Cardiac septum (tissue), 1 donor: ENCODE measurements at places on chromosomes 2 and 18.
A peak's percentile ranks its signal among the peaks of the same experiment; 100 is the strongest.

- DNase-seq: no peak
Measured at GRCh38 chr2:112648081-112648480, 2.3 kb downstream of the SLC20A1 start.

- no peak for DNase-seq
Measured at GRCh38 chr2:207772081-207772843, 2.6 kb upstream of the FZD5 start.

DNA sequence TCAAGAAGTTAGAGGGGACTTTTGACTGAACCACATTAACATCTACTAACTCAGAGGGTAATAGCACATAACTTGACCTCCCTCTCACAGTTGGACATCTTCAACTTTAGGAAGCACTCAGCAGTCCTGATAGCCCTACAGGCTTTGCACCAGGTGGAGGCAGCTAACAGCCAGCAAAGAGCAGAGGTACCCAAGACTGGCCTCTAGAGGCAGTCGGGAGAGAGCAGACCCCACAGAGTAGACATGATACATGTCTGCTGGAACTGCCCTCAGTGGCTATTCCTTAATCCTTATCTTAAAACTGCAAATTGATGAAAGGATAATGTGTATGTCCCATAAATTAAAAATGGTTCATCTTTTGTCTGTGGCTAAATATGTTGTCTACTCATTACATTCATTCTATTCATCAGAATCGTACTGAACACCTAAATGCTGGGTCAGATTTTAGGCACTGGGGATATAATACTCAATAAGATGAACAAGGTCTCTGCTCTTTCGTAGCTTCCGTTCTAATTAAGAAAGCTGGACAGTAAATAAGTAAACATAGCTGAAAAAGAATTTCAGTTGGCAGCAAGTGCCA is 49.8 kb downstream of the CAB39 start:
- DNase-seq: no peak

- DNase-seq: no peak
Measured at GRCh38 chr18:400456-400855, 100.0 kb downstream of the COLEC12 start.

DNA sequence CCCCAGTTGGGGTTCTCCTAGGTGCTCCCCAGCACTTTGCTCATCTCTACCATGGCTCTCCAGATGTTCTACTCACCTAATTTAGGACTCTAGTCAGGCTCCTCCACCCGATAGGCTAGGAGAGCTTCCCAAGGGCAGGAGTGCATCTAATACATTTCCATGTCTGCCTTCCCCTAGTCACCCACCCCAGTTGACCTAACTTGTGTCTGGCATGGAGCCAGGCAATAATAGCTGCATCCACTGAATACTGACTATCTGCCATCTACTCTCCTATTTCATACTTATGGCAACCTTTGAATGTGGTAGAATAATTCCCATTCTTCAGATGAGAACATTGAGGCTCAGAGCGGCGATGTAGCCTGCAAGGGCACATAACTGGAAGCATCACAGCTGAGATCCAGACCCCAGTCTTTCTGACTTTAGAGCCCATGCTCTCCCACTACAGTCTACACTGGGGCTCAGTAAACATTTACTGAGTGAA is 71.8 kb upstream of the YWHAQ start:
- no peak for DNase-seq

DNA sequence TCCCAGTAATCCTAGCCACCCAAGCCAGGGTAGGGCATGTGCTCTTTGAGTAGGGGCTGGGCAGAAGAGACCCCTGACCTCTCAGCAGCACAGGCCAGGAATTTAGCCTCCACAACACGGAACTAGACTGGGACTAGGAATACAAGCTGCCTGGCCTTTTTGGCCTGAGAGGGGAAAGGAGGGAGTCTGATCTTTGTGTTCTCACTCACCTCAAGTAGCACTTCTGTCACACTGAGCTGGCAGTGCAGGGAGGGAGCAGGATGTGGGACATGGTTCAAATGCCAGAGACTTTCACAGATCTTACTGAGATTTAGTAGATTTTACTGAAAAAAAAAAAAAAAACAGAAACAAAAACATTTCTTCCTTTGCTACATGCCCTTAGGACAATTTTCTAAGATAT is 395.2 kb downstream of the CMPK2 start:
- no peak for DNase-seq

DNA sequence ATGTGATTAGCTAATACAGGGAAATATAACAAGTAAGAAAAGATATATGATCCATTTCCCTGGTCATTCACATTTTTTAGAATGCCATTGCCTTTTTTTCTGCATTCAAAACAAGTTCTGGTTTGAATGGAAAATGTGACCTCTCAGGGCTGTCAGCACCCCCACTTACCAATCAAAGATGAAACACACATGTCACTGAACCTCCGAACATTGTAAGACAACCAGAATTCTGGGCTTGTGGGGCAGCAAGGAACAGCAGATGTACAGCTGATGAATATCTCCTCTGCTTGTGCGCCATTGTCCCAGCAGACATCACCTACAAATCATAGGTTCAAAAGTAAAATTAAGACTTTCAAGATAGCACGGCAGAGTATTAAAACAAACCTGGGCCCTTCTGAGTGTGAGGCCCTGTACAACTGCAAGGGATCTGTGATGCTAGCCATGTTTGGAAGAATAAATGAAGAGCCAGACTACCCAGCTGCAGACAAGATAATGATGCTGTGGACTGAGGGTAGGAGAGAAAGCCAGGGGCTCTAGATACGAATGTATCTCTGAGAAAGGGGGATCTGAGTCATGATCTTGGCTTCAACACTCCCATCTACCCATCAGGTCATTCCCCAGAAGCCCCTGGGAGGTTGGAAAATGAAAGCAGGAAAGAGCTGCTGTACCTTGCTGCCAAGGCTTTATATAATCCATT is 108.7 kb upstream of the SERTAD2 start:
- no peak for DNase-seq

DNA sequence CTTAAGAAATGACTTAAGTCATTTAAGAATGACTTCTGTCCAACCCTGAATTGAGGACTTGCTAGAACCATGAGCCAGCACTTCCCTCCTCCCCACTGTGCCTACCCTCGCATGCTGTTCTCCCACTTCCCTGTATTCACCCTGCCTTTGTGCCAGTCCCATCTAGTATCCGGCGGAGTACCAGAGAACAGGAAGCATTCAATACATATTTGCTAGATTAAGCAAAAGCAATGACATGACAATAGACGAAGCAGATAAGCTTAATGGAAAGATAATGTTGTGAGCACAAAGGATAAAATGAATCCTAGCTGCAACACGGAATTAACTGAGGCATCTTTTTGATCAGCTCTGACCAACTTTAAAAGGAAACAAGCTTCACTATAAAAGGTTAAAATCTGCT is 328.5 kb downstream of the TDRD15 start:
- DNase-seq: no peak

- DNase-seq: no peak
Measured at GRCh38 chr18:77329651-77330050, 80.0 kb downstream of the GALR1 start.

- DNase-seq: no peak
Measured at GRCh38 chr2:289362-290089, 1.6 kb upstream of the ALKAL2 start.

DNA sequence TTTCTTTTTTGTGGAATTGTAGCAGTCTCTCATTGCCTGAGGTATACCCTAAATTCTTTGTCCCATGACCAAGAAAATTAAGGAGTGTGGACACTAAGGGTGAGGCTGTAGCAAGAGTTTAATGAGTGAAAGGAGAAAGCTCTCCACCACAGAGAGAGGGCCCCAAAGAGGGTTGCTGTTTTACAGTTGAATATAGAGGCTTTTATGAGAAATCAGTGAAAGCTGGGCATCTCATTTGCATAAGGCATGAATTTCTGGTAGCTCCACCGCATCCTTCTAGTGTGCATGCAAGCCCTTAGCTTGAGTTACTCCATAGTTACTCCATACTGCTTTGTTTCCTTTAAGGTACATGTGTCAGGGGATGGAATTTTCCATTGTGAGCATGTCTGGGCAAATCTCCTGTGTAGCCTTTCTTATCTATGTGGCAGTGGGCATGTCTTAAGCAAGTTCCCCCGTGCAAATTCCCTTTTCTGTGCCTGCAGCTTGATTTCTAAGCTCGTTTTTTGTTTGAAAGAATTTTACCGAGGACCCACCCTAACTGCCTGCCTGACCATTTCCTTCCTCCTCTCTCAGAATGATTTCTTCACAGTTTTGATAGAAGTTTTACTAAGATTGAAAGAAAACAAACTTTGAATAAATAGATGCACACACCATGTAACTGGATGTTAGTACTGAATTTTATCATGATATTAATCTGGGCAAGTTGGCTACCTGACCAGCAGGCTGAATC is 218.9 kb downstream of the PARD3B start:
- DNase-seq: no peak

GRCh38 chr2:122755281-122755780 is 999.9 kb downstream of the TSN start:
- DNase-seq: no peak

DNA sequence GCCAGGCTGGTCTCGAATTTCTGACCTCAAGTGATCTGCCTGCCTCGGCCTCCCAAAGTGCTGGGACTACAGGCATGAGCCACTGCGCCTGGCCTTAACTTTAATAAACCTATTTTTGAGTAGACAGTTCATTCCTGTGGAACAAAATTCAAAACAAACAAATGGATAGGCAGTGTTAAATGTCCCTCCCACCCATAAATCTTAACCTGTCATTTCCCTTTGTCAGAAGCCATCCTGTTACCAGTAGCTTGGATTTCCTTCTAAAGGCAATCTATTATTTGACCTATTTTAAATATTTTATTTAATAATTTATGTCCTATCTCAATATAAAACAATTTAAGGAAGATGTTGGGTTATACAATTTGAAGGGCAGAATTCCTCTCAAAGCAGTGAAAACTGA is 6.6 kb upstream of the C2orf72 start:
- DNase-seq: no peak

DNA sequence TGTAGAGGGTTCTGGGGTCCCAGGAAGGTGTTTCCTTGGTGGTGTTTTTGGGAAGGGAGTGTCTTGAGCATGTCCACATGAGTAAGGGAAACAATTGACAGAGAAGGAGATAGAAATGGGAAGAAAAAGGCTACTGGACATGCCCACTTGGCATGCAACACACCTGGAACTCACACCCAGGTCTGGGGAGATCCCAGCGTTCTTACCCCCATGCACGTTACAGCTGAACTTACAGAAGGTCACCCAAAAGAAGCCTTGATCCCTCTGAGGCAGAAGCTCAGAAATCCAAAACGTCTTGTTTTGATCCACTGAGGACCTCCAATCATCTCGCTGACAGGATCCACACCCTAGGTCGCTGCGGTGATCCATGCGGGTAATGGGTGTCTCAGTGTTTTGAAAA is 142.0 kb downstream of the ZNF516 start:
- peak; percentile 68 for DNase-seq

DNA sequence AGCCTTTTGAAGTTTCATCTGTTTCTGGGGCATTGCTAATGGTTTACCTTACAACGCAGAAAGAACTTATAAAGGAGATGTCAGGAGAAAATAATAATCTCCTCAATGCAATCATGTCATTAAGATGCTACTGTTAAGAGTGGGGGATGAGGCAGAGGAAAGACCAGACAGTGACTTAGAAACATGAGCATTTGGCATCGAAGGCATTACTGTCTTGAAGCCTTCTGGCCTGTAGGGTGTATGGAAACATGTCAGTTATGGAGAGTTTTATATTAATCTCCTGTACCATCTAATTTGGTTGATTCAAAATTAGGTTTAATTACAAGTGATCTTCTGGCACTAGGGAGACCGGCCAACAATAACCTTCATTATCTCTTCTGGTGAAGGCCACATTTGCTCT is 32.5 kb downstream of the CDC42EP3 start:
- no peak for DNase-seq

GRCh38 chr2:37549598-37549997 is 121.8 kb downstream of the CDC42EP3 start:
- DNase-seq: no peak

GRCh38 chr2:194896871-194897270 is 760.2 kb upstream of the SLC39A10 start:
- no peak for DNase-seq

GRCh38 chr2:220117025-220117424 is 489.6 kb downstream of the SLC4A3 start:
- no peak for DNase-seq

- DNase-seq: peak; percentile 57
Measured at GRCh38 chr2:10494351-10495066, 46.4 kb upstream of the ODC1 start.

GRCh38 chr2:102601730-102602129 is 17.6 kb upstream of the SLC9A2 start:
- DNase-seq: no peak

DNA sequence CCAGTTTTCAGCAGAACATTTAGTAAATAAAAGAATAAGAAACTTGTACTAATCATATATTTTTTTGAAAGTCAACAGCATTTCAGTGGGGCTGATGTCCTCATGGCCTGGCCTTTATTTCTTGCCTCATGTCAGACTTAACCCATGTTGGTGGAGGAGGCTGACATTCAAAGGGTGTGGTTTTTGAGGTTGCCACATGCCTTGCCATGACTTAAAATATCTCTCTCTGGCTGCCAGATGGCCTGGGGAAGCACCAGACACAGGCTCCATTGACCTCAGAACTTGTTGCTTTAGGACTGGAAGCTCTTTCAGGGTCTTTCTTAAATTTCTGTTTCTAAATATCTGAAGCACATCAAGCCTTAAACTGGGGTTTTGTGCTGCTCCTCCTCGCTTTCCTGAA is 32.5 kb upstream of the CD28 start:
- DNase-seq: no peak

- DNase-seq: no peak
Measured at GRCh38 chr18:61001138-61001537, 332.1 kb upstream of the CDH20 start.

- no peak for DNase-seq
Measured at GRCh38 chr2:183477296-183477695, 353.1 kb downstream of the NUP35 start.

DNA sequence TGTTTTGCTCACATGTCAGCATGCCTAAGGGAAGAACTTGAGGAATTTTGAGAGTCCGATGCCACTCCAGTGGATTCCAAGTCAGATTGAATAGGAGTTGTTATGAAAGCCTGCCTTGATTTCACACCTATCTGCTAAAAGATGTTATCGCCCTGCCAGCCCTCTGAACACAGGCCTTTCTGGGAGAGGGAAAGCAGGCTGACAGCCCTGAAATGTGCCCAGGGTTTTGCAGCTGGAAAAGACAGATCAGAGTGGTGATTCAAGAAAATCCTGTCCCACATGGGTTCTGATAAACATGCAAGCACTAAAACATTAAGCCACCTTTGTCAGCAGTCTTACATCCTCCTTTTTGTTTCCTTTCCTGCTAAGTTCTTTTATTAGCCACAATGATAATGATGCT is 1752.9 kb upstream of the CELF4 start:
- DNase-seq: no peak
